ENCODE measurements at places on chromosomes 4 and X. TPM values are rescaled to one million over a fixed set of nuclear protein-coding genes. Genes with fewer than 3 reads are reported as not detected.
A peak's percentile ranks its signal among the peaks of the same experiment; 100 is the strongest.

DNA sequence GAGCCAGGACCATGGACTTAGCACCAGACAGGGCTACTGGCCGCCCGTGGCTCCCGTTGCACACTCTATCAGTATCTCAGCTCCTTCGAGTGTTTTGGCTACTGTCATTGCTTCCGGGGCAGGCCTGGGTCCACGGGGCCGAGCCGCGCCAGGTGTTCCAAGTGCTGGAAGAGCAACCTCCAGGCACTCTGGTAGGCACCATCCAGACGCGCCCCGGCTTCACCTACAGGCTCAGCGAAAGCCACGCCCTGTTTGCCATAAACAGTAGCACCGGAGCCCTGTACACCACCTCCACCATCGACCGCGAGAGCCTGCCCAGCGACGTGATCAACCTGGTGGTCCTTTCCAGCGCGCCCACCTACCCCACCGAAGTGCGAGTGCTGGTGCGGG, 1.6 kb downstream of the FAT4 start:
- peaks cover 61% of the 10 kb centered on the region for H3K27me3 ChIP-seq
- H3K4me1 ChIP-seq, result peaks cover 33% of the 10 kb centered on the region
- no peak overlapping the region for H3K27ac ChIP-seq
- H3K4me3 ChIP-seq, result peak overlapping the region; percentile 51
- H3K36me3 ChIP-seq, result no peaks in the 10 kb centered on the region

GRCh38 chr4:94695384-94695783, 62.4 kb upstream of the BMPR1B start:
- H3K27me3 ChIP-seq, result peaks cover under 1% of the 10 kb centered on the region
- H3K36me3 ChIP-seq, result no peaks in the 10 kb centered on the region
- H3K27ac ChIP-seq, result no peak overlapping the region
- no peak overlapping the region for H3K4me3 ChIP-seq
- H3K4me1 ChIP-seq, result peaks cover 5% of the 10 kb centered on the region

GRCh38 chr4:16692524-16692923, 205.9 kb downstream of the LDB2 start:
- no peak overlapping the region for H3K4me3 ChIP-seq
- no peak overlapping the region for H3K27ac ChIP-seq
- no peaks in the 10 kb centered on the region for H3K36me3 ChIP-seq
- H3K27me3 ChIP-seq, result no peaks in the 10 kb centered on the region
- H3K4me1 ChIP-seq, result no peaks in the 10 kb centered on the region

DNA sequence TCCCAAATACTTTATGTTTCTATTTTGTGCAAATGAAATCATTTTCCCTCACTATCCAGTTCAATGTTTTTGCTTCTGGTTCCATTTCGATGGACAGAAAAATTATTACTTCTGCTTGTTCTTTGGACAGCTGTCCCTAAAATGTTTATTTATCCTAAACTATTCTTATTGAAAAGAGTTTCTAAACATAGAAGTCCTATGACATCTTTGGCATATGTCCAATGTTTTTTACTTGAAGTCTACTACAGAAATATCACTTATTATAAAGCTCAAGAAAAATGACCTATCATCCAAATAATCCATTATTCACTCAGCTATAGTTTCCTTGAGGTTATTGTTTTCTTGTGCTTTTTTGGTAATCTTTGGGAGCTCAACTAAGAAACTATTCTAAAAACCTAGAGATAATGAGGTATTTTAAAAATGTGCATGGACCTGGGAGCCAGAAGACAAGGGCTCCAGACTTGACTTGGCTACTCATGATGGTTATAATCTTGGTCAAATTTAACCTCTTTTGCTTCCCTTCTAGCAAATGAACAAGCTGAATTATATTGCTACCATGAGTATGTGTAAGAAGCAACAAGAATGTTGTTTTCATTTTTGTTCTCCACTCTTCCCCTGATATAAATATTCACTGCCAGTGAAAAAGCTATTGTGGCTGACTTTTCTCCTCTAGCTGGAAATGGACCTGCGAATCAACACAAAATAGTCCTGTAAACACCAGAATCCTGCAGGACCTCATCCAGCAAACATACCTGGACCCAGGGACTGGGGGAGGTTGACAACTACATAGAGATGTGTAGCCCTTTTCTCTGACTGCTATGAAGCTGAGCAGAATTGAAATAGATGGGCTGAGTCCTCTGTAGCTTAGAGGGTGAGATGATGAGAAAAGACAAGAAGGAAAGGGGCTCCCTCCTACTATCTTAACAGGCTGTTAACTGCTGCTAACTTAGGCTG, 137.4 kb downstream of the FRYL start:
- no peak overlapping the region for H3K4me3 ChIP-seq
- no peaks in the 10 kb centered on the region for H3K27me3 ChIP-seq
- H3K36me3 ChIP-seq, result peaks cover 14% of the 10 kb centered on the region
- no peak for DNase-seq
- H3K27ac ChIP-seq, result no peak overlapping the region

TMSB15C gene
- total RNA-seq, result 2.0 TPM

- H3K36me3 ChIP-seq, result no peaks in the 10 kb centered on the region
- H3K4me3 ChIP-seq, result no peak overlapping the region
- no peaks in the 10 kb centered on the region for H3K27me3 ChIP-seq
- H3K4me1 ChIP-seq, result no peaks in the 10 kb centered on the region
- no peak for DNase-seq
Observed at GRCh38 chrX:136115126-136115903, 32.0 kb upstream of the FHL1 start.

DNA sequence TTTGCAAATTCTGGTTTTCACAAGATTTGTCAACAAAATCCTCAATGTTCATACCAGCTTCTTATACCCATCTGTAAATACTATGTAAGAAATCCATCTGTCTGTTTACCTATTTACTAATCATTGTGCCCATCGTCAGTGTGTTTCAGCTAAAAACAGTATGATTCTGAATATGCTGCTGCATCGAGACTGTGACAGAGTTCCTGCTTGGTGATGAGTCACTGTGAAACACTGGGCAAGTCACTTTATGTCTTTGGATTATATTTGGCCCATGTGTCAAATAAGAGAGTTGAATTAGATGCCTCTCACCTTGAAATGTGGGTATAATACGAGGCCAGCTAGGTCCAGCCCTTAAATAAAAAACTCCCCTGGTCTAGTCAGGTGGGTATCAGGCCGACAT, 79.3 kb downstream of the CBLL2 start:
- no peaks in the 10 kb centered on the region for H3K27me3 ChIP-seq
- no peaks in the 10 kb centered on the region for H3K36me3 ChIP-seq
- no peaks in the 10 kb centered on the region for H3K4me1 ChIP-seq
- no peak overlapping the region for H3K27ac ChIP-seq

DNA sequence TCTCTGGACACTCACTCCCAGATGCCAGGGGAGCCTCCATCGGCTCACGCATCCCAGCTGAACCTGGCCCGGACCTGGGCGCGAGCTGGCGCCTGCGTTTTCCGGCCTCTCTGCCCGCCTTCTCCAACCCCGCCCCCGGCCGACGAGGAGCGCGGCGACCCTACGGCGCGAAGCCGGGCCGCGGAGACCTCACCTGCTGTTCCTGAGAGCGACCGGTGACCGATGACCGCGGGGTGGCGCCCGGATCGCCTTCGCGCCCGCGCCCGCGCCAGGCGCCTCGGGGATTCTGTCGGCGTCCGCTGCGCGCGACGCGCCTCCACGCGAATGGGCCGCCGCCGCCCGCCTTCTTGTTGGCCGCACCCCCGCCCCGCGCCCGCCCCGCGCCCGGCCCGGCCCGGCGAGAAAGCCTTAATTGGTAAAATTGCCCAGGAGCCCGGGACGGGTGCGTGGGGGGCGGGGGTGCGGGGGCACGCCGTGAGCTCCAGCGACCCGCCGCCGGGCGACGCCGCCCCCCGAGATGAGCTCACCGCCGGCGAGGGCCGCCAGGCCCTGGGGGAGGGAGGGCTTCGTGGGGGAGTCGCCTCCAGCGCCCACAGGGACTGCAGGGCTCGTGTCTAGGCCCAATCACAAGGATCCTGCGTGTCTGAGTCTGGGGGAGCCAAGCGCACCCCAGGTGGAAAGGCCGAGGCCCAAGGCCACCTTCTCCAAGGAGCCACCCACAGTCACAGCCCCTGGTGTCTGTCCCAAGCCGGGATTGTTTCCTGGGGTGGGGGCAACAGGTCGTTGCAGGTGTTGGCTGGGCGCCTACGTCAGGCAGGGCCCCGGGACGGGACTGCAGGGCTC, at the start of gene FLNA:
TSS of gene FLNA (minus strand) at position 322 of the 843 bp plus-strand sequence. CDS start 3,389 bp downstream, outside the sequence.
- DNase-seq, result peak; percentile 31
- peak within 1 kb of the TSS; percentile 49 for H3K27ac ChIP-seq
- peaks cover 21% of the 10 kb centered on the region for H3K4me1 ChIP-seq

FGFR3 gene
- total RNA-seq, result 1.0 TPM

DNA sequence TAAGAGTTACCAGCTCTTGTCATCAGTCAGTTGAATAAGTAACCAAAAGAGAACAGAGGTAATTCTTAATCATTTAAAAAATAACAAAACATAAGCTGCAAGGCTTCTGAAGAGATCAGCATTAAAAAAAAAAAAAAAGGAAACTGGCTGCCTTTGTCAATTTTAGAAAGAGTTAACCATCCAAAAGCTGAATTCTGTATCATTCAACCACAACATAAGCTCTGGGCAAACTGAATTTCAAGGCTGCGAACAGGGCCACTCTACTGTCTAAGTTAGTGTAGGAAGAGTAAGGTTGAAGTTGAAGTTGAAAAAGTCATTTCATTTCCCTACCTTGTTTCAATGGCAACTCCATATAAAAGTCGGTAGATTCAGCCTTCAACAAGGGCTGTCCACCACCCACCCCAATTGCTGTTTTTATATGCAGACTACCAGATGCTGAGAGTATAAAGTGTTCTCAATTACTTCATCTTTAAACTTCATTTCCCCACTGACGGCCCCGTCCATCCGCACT, 1.1 kb upstream of the LIN54 start:
- DNase-seq, result no peak
- peak overlapping the region; percentile 97 for H3K4me3 ChIP-seq
- peaks cover 9% of the 10 kb centered on the region for H3K36me3 ChIP-seq

GRCh38 chr4:153119626-153120025, 84.6 kb upstream of the TRIM2 start:
- H3K4me1 ChIP-seq, result peaks cover 14% of the 10 kb centered on the region
- no peaks in the 10 kb centered on the region for H3K27me3 ChIP-seq
- no peak for DNase-seq
- no peak overlapping the region for H3K27ac ChIP-seq

DNA sequence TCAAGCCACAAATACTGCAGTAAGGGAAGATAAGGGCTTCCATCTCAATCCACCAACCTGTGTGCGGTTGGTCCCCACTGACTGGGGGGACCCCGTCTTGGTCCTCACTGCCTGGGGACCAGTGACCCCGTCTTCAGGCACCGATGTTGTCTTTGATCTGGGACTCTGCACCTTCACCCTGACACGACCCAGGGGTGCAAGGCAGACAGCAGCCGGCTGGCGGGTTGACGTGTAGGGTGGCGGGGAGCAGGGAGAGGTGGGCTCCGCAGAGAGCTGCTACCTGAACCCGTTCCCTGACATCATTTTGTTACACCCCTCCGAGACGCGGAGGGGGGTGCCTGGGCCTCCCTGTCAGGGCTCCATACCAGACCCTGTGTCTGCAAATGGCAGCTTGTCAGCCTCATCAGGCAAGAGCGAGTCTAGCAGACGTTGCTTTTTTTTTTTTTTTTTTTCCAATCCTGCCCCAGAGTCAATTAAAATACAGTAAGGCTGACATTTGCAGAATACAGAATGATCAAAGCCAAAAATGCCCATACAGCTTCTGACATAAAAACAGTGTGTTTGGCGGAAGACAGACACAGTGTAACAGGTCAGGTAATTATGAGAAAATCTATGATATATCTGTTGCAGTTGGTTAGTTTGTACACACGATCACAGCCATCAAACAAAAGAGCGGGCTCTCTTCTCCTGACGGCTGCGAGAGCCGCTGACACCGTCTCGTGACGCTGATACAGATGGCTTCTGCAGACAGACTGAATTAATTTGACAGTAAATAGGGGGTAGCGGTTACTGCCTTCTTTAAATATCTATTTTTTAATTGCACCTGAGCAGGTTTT, 118.6 kb downstream of the CRLF2 start:
- peak overlapping the region; percentile 66 for H3K27ac ChIP-seq
- H3K36me3 ChIP-seq, result peaks cover 3% of the 10 kb centered on the region
- H3K4me1 ChIP-seq, result peaks cover 3% of the 10 kb centered on the region

CHIC1 gene
- total RNA-seq, result 3.9 TPM

UCP1 gene
- total RNA-seq, result not detected

DNA sequence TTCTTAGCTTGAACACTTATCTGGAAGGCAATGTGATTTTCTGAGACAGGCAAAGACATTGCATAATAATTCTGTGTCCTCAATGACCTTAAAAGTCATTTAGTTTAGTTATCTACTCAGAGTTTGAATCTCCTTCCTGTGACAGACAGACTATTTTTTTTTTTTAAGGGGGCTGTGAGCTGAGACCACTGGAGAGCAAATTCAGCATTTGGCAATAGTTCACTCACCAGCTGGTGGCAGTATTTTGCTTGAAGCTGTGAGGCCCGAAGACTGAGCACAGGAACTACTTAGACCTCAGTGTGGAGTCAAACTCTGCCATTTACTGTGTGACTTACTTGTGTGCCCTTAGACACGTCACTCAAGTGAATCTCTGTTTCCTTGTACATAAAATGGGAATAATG, 22.9 kb upstream of the CPE start:
- peak; percentile 51 for DNase-seq
- H3K27ac ChIP-seq, result no peak overlapping the region
- peaks cover 17% of the 10 kb centered on the region for H3K27me3 ChIP-seq
- H3K4me1 ChIP-seq, result no peaks in the 10 kb centered on the region
- H3K36me3 ChIP-seq, result no peaks in the 10 kb centered on the region
- no peak overlapping the region for H3K4me3 ChIP-seq

GRCh38 chr4:183751106-183751505, 92.0 kb downstream of the TRAPPC11 start:
- no peak overlapping the region for H3K4me3 ChIP-seq
- no peak overlapping the region for H3K27ac ChIP-seq
- H3K4me1 ChIP-seq, result no peaks in the 10 kb centered on the region
- H3K36me3 ChIP-seq, result no peaks in the 10 kb centered on the region
- peaks cover 3% of the 10 kb centered on the region for H3K27me3 ChIP-seq

DNA sequence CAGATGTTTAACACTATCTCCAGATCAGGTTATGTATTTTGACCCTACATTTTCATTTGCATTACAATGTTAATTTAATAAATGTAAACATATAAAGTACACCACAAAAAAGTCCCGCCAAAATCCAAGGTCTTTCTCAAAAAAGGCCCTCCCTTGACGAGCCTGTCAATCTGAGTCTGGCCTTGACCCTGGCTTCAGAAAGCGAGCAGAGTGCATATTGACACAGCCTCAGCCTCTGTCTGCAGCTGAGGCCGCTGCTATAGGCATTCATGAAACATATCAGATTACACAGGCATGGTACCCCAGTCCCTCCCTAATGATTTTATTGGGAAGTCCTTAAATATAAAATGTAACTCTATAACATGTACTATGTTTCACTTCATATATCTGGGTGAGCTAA, 6.2 kb downstream of the MBNL3 start:
- H3K36me3 ChIP-seq, result no peaks in the 10 kb centered on the region
- H3K27ac ChIP-seq, result peak overlapping the region; percentile 43
- no peaks in the 10 kb centered on the region for H3K27me3 ChIP-seq

GRCh38 chr4:179836179-179837075, 2394.2 kb upstream of the AGA start:
- no peaks in the 10 kb centered on the region for H3K4me1 ChIP-seq
- H3K27ac ChIP-seq, result no peak overlapping the region
- no peak overlapping the region for H3K4me3 ChIP-seq
- no peak for DNase-seq

- peaks cover 58% of the 10 kb centered on the region for H3K36me3 ChIP-seq
- no peaks in the 10 kb centered on the region for H3K27me3 ChIP-seq
- H3K4me1 ChIP-seq, result peaks cover 33% of the 10 kb centered on the region
- H3K27ac ChIP-seq, result peak overlapping the region; percentile 71
- no peak for DNase-seq
Observed at GRCh38 chr4:48898733-48899431, 7.7 kb downstream of the OCIAD2 start.

Data from activated CD8-positive, alpha-beta T cell treated with anti-CD3 and anti-CD28 coated beads for 36 hours (primary cell).